ENCODE measurements at places on chromosomes 6 and 20.
A peak's percentile ranks its signal among the peaks of the same experiment; 100 is the strongest.

- peak overlapping the region; percentile 58 for H3K4me3 ChIP-seq
- H3K36me3 ChIP-seq = peaks cover 15% of the 10 kb centered on the region
- peaks cover 65% of the 10 kb centered on the region for H3K4me1 ChIP-seq
- no peaks in the 10 kb centered on the region for H3K27me3 ChIP-seq
- peak; percentile 63 for DNase-seq
These were observed 253.1 kb downstream of the ADGB start for GRCh38 chr6:146851837-146852236.

GRCh38 chr6:53032849-53033248 lies 32.4 kb upstream of the FBXO9 start:
- H3K4me1 ChIP-seq = peaks cover 14% of the 10 kb centered on the region
- H3K27me3 ChIP-seq = no peaks in the 10 kb centered on the region
- H3K36me3 ChIP-seq = peaks cover 2% of the 10 kb centered on the region
- H3K4me3 ChIP-seq = no peak overlapping the region

GRCh38 chr6:138572167-138572875 lies 73.0 kb upstream of the NHSL1 start:
- DNase-seq = no peak
- no peak overlapping the region for H3K27ac ChIP-seq
- peaks cover 23% of the 10 kb centered on the region for H3K27me3 ChIP-seq
- peaks cover 4% of the 10 kb centered on the region for H3K4me1 ChIP-seq

DNA sequence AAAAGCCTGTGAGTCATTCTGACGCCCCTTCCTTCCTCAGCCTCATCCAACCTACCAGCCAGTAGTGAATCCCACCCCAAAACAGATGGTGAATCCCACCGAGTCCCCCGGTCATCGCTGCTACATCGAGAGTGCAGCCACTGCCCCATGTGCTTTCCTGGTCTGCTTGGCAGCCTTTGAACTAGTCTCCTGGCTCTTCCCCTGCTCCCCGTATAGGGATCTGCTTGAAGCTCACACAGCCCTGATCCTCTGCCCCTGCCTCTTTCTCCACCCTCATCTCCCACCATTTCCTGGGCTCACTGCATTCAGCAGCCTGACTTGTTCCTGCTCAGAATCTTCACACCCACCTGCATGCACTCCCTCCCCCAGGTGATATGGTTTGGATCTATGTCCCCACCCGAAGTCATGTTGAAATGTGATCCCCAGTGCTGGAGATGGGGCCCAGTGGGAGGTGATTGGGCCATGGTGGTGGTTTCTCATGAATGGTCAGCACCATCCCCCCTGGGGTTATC lies 14.6 kb downstream of the SYNJ2 start:
- H3K4me1 ChIP-seq = peaks cover 34% of the 10 kb centered on the region
- no peak for DNase-seq
- H3K27ac ChIP-seq = no peak overlapping the region

GRCh38 chr6:157982563-157983405 lies 1.1 kb downstream of the SYNJ2 start:
- peak overlapping the region; percentile 81 for H3K4me3 ChIP-seq
- peak overlapping the region; percentile 60 for H3K27ac ChIP-seq
- peaks cover 6% of the 10 kb centered on the region for H3K27me3 ChIP-seq

- H3K4me3 ChIP-seq = peak overlapping the region; percentile 86
- H3K27ac ChIP-seq = peak overlapping the region; percentile 68
- peak; percentile 24 for DNase-seq
- no peaks in the 10 kb centered on the region for H3K36me3 ChIP-seq
- peaks cover 5% of the 10 kb centered on the region for H3K27me3 ChIP-seq
These were observed 10.9 kb downstream of the PMEPA1 start for GRCh38 chr20:57698867-57699275.

DNA sequence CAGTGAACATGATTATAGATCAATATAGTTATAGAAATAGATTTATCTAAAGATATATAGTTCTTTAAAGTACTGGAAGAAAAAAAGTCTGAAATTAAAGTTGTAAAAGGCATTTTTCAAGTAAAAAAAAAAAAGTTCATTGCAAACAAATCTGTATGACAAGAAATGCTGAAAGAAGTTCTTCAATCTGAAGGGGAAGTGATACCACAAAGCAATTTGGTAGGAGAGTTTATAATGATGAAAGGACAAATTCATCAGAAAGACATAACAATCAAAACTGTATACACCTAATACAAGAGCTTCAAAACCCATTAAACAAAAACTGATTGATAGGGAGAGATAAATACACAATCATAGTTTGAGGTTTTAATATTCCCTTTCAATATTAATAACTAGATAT lies 14.1 kb downstream of the HUS1B start:
- no peak for DNase-seq
- H3K27ac ChIP-seq = no peak overlapping the region
- H3K27me3 ChIP-seq = no peaks in the 10 kb centered on the region
- peaks cover 22% of the 10 kb centered on the region for H3K4me1 ChIP-seq
- H3K36me3 ChIP-seq = no peaks in the 10 kb centered on the region

DNA sequence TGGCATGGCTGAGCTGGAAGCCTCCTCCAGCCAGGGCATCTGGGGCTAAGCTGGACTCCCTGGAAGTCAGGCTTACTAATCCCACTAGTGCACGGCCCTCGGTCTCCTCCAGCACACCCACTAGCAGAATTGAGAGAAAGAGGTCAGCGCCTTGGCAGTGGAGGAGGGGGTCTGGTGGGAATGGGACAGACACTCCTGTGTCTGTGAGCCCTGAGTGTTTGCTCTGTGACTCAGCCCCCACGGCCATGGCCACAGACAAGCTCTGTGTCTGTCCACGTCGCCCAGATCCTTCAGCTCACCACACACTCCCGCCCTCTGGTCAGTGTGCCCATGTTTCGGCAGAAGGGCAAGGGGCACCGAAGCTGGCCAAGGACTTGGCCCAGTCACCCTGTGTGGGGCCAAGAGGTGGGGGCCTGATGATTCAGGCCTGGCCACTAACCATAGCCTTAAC lies 8.8 kb downstream of the MDFI start:
- no peak for DNase-seq
- no peaks in the 10 kb centered on the region for H3K36me3 ChIP-seq

GRCh38 chr6:160137989-160138835 lies 16.6 kb downstream of the SLC22A1 start:
- peak overlapping the region; percentile 55 for H3K4me3 ChIP-seq
- no peaks in the 10 kb centered on the region for H3K27me3 ChIP-seq
- peak overlapping the region; percentile 27 for H3K27ac ChIP-seq
- peak; percentile 69 for DNase-seq

GRCh38 chr6:41719436-41720261 lies 15.8 kb downstream of the TFEB start:
- no peak for DNase-seq
- H3K27ac ChIP-seq = no peak overlapping the region
- no peaks in the 10 kb centered on the region for H3K36me3 ChIP-seq
- H3K4me3 ChIP-seq = no peak overlapping the region

DNA sequence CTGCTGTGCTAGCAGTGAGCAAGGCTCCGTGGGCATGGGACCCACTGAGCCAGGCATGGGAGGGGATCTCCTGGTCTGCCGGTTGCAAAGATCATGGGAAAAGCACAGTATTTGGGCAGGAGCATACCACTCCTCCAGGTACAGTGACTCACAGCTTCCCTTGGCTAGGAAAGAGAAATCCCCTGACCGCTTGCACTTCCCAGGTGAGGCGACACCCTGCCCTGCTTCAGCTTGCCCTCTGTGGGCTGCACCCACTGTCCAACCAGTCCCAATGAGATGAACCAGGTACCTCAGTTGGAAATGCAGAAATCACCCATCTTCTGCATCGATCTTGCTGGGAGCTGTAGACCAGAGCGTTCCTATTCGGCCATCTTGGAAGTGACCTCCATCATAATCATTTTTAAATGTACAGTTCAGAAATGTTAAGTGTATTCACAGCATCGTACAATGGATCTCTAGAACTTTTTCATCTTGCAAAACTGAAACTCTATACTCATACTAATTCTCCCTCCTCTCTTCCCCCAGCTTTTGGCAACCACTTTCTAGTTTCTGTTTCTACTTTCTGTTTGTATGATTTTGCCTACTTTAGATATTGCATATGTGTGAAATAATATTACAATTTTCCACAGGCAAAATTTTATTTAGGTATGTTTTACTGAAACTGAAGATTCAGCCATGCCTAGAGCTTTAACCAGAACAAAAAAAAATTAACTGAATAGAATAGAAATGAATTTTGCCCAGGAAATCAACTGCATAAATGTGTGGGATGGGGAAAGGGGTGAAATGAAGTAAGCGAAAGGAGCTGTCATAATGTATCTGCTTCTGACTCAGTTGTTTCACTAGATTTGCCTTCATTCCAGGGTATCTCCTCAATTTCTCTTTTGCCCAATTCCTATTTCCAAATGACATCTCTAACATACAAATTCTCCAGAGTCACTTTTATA lies 100.0 kb downstream of the RWDD2A start:
- peaks cover 70% of the 10 kb centered on the region for H3K27me3 ChIP-seq
- DNase-seq = no peak
- peak overlapping the region; percentile 70 for H3K27ac ChIP-seq
- peaks cover 10% of the 10 kb centered on the region for H3K36me3 ChIP-seq
- H3K4me1 ChIP-seq = peaks cover 8% of the 10 kb centered on the region
- peak overlapping the region; percentile 30 for H3K4me3 ChIP-seq

- DNase-seq = no peak
- H3K27me3 ChIP-seq = no peaks in the 10 kb centered on the region
- peak overlapping the region; percentile 61 for H3K27ac ChIP-seq
- peaks cover 16% of the 10 kb centered on the region for H3K36me3 ChIP-seq
These were observed 12.1 kb downstream of the SERINC3 start for GRCh38 chr20:44509762-44510161.

DNA sequence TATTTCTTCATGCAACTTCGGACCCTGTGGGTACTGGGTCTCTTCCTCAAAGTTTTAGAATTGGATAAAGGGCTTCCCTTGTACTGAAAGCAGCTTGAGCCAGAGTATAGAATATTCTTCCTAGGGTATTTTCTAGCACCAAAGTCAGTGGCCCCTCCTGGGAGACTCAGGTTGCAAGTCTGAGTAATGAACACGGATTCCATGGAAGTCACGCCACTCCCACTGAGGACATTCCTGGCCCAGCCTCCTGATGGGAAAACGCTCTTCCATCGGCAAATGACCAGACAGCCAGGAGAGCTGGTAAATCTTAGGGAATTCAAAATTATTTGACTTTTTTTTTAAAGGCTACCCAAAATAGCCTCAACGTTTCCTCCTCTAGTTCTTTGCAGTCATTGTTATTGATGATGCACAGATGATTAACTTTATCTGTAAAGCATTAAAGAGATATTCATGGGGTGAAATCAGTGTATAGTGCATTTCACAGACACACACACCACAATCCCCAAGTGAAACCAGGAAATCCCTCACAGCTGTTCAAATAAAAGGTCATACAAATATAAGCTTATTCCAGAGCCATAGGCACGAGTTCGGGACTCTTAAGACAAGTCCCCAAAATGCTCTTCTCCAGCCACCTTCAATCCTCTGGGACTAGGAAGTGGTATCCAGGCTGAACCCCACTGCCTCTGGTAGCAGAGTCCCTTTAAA lies 248.8 kb downstream of the SOD2 start:
- no peaks in the 10 kb centered on the region for H3K36me3 ChIP-seq
- H3K4me3 ChIP-seq = no peak overlapping the region
- no peak overlapping the region for H3K27ac ChIP-seq
- H3K27me3 ChIP-seq = peaks cover 31% of the 10 kb centered on the region
- DNase-seq = no peak

GRCh38 chr6:54193560-54193959 lies 82.3 kb downstream of the MLIP start:
- H3K27ac ChIP-seq = no peak overlapping the region
- H3K4me1 ChIP-seq = no peaks in the 10 kb centered on the region
- H3K27me3 ChIP-seq = no peaks in the 10 kb centered on the region
- H3K36me3 ChIP-seq = no peaks in the 10 kb centered on the region
- H3K4me3 ChIP-seq = no peak overlapping the region

GRCh38 chr20:15399781-15400180 lies 1062.4 kb upstream of the FLRT3 start:
- no peaks in the 10 kb centered on the region for H3K36me3 ChIP-seq
- H3K4me1 ChIP-seq = no peaks in the 10 kb centered on the region
- no peaks in the 10 kb centered on the region for H3K27me3 ChIP-seq
- H3K4me3 ChIP-seq = no peak overlapping the region
- no peak for DNase-seq

GRCh38 chr6:99507648-99508047 lies 7.6 kb downstream of the USP45 start:
- peaks cover 17% of the 10 kb centered on the region for H3K36me3 ChIP-seq
- no peak for DNase-seq
- H3K27me3 ChIP-seq = no peaks in the 10 kb centered on the region
- peaks cover 8% of the 10 kb centered on the region for H3K4me1 ChIP-seq
- H3K4me3 ChIP-seq = no peak overlapping the region

DNA sequence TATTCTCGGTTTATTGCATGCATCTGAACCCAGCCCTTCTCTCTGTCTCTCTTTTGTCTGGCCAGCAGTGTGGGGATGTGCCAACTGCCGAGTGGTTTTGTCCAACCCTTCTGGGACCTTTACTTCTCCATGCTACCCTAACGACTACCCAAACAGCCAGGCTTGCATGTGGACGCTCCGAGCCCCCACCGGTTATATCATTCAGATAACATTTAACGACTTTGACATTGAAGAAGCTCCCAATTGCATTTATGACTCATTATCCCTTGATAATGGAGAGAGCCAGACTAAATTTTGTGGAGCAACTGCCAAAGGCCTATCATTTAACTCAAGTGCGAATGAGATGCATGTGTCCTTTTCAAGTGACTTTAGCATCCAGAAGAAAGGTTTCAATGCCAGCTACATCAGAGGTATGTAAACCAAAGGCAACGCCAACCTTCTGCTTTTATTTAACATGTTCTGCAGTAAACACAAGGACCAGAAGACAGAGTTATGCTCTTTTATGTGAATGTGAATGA lies 65.8 kb downstream of the ADGRG6 start:
- H3K4me1 ChIP-seq = no peaks in the 10 kb centered on the region
- DNase-seq = no peak
- H3K27ac ChIP-seq = no peak overlapping the region
- H3K4me3 ChIP-seq = no peak overlapping the region
- no peaks in the 10 kb centered on the region for H3K36me3 ChIP-seq

GRCh38 chr6:10385524-10386132 lies 29.2 kb downstream of the TFAP2A start:
- DNase-seq = no peak
- no peak overlapping the region for H3K4me3 ChIP-seq
- peaks cover 22% of the 10 kb centered on the region for H3K36me3 ChIP-seq
- no peak overlapping the region for H3K27ac ChIP-seq
- H3K27me3 ChIP-seq = peaks cover 94% of the 10 kb centered on the region

DNA sequence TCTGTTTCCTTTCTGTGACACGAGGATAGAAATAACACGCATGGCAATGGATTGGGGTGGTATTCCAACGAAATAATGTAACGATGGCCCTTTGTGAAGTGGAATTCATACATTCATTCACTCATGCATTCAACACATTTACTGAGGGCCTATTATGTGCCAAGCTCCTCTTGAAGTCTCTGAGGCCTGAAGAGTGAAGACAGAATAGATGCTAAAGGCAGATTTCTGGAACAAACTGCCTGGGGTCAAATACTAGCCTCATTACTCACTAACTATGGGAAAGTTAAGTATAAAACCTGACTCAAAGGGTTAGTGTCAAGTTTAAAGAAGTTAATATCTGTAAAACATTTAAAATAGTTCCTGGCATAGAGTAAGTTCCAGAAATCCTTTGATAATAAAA lies 279.6 kb upstream of the SULF2 start:
- H3K4me3 ChIP-seq = no peak overlapping the region
- no peaks in the 10 kb centered on the region for H3K4me1 ChIP-seq
- peaks cover 2% of the 10 kb centered on the region for H3K36me3 ChIP-seq
- no peak for DNase-seq
- H3K27me3 ChIP-seq = no peaks in the 10 kb centered on the region
- no peak overlapping the region for H3K27ac ChIP-seq

All from activated T-cell treated with anti-CD3 and anti-CD28 coated beads, Interleukin-2, amount 50 U/mL, for 72 hours (primary cell).